ENCODE measurements at places on chromosomes 5 and 9.

DNA sequence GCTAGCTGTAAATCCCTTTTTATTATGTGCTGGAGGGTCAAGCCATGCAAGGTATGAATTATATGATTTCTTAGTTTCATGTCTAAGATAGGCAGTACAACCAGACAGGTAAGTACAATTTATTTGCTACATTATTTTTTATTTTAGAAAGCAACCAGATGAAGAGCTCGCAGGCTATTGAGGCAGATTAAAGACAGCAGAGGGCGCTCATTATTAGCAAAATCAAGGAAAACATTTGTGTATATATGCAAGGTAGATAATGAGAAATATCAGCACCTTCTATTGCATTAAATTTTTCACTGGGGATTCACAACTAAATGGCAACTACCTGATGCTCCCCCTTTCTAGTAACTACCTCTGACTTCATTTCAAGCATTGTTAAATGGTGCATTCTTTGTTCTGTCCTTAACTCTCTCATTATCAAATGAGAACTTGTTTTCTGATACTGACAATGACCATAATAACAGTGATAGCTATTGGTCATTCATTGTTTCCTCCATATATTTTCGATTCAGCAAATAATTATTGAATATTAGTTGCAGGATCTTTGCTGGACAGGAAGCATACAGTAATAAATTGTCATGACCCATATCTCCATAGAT, 8.6 kb downstream of the SCGB3A2 start:
- DNase-seq: no peak

- no peak for DNase-seq
These were observed 985 bp upstream of the WDR38 start for GRCh38 chr9:124852121-124852828.

DNA sequence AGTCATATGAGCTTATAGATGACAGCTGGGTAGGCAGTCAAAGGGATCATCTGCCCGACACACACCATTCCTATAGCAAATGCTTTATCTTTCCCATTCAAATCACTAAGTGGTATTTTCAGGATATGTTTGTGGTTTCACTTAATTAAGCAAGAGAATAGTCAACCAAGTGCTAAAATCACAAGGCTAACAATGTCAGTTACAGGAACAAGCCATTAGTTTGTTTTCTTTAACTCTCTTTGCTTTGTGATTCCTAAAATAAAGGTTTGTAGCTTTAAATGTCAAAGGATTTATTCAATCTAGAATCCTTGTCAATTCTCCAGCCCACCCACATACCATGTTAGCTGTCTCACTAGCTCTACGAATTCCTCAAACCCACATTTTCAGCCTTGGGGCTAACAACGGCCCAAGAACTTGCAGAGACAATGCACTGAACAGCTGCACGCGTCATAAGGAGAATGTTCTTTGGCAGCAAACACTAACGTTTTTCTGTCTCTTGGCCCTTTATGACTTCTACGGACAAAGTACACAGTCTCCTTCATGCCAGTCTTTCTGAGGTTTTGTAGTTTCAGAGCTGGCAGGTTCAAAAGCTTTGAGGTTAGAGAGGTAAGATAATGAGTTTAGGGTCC, 56.6 kb downstream of the ELAVL2 start:
- DNase-seq: no peak

DNA sequence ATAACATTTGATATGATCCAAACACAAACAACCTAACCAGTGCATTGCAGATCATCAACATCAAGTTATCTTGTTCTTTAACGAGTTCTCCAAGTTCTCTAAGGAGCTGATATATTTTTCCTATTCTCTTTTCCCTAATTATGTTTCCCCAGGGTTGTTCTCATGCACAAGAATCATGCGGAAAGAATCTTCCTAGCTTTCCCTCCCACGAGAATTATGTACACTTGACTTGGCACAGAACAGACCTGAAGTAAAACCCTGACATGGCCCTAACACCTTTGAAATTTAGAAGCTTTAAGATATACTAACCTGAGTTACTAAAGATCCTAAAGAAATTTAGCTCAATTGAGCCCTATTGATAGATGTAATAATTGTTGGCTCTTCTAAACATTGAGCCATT, 110.7 kb upstream of the FST start:
- DNase-seq: no peak

DNA sequence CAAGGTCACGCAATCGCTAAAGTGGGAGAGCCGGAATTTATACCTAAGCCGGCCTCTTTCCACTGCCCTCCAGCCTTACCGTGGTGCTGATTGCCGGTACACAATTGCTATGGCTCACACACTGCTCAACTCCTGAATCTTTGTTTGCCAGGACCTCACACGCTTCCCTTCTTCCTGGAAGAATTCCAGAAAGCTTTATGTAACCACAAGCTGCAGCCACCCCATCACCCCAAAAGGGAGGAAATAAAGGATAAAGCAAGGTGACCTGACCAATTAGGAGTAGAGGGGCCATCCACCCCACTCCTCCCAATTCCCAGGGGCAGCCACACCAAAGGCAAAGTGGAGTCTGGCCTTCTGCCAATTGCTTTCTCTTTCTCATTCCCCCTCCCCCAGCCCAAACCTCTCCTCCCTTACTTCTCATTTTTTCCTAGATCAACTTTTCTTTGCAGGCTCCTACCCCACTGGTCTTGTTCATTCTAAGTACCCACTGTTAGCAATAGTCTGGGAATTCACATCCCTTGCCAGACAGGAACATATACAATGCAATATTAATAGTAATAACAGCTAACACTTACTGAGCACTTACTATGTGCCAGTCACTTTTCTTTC, 18.0 kb upstream of the CDC23 start:
- DNase-seq: no peak

- DNase-seq: no peak
These were observed 47.0 kb downstream of the CRB2 start for GRCh38 chr9:123402981-123403509.

GRCh38 chr5:108505608-108506007, 123.7 kb upstream of the FBXL17 start:
- DNase-seq: no peak

- no peak for DNase-seq
These were observed 244.8 kb downstream of the PBX3 start for GRCh38 chr9:125991886-125992529.

- peak; percentile 55 for DNase-seq
These were observed 524 bp downstream of the CYFIP2 start for GRCh38 chr5:157266286-157267007.

GRCh38 chr9:70479880-70480291, 65.4 kb upstream of the KLF9 start:
- no peak for DNase-seq

- no peak for DNase-seq
These were observed 20.8 kb downstream of the UGT3A2 start for GRCh38 chr5:36045895-36046294.

DNA sequence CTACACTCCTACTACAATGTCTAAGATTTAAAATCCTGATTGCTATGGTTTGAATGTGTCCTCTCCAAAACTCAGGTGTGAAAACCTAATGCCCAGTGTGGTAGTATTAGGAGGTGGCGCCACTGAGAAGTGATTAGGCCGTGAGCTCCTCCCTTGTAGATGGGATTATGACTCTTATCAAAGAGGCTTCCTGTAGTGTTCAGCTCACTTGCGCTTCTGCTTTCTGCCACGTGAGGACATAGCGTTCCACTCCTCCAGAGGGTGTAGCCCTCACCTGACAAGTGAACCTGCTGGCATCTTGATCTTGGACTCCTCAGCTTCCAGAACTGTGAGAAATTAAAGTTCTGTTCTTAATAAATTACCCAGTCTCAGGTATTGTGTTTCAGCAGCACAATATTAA, 33.0 kb upstream of the WHRN start:
- peak; percentile 21 for DNase-seq

- DNase-seq: peak; percentile 79
These were observed at the start of gene ENTREP1 for GRCh38 chr9:69324549-69325401. ENTREP1 (plus strand) TSS chr9:69325215; CDS start chr9:69325310, 95 bp downstream.

- no peak for DNase-seq
These were observed 374.7 kb upstream of the WWC1 start for GRCh38 chr5:167916706-167917105.

Measured in NCI-H146 (cell line).